ENCODE measurements at places on chromosomes 2 and 18.
A peak's percentile ranks its signal among the peaks of the same experiment; 100 is the strongest.

DNA sequence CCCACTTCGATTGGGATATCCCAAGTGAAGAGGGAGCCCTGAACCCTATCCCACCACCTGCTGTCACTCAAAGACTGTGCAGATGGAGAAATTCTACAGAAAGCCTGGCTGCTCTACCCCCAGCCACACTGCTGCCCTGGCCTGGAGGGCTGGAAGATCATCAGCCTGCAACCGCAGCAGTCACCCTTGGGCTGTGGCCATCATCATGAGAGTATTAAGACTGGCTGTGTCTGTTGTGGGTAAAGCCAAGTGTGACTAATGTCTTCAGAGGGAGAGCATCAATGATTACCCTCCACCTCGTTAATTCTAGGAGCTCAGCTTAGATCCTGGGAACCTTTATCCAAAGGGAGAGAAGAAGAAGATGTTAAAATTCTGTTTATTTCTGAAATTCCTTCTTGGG lies 221.5 kb downstream of the TFCP2L1 start:
- no peak for DNase-seq

DNA sequence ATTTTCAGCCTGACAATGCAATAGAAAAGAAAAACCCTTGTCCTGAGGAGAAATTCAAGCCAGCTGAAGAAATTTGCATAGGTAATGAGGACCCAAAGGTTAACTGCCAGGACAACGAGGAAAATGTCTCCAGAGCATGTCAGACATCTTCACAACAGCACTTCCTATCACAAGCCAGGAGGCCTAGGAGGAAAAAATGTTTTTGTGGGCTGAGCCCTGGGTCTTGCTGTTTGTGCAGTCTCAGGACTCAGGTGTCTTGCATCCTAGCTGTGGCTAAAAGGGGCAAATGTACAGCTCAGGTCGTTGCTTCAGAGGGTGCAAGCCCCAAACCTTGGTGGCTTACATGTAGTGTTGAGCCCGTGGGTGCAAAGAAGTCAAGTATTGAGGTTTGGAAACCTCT lies 905.1 kb upstream of the FSHR start:
- no peak for DNase-seq

DNA sequence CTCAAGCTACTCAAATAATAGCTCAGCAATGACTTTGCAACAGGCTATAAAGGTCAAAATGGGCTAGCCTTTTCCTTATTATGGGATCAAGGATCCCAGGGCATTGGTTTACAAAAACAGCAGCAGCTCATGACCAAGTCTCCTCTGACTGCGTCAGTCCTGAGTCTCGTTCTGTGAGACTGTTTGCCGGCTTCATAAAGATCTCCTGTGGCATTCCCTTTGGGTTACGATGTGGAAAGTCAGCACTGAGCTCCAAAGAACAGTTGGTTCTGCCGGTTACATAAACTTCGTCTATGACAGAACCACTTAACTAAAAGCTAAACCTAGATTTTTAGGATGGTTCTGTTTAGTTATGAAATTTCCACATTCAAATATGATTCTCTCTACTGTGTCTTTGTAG lies 674.9 kb downstream of the ZEB2 start:
- DNase-seq: no peak

- DNase-seq: no peak
Measured at GRCh38 chr2:15796167-15796942, 144.0 kb upstream of the MYCN start.

DNA sequence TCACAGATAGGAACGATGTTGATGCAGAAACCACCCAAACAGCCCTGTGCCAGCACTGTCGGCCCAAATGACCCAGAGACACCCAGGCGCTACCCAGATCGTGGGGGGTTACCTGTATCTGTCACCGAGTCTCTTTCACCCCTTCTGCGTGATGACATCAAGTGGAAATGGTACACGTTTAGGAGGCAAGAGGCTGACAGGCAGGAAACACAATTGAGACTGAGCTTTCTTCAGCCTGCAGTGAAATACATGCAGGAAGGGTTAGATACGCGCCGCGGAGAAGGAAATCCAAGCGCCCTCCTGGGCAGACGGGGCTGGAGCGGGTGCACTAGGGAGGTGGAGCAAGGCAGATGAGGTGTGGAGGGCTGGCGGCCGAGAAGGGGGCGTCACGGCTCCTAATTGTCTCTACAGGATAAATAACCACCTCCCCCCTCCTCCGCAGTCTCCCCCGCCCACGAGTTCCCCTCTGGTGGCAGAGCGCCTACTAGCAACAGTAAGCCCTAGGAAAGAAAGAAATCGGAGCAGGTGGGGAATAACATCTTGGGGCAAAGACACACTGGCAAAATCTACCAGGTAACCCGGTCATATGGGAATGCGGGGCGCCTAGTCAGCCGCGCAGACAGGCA lies at the start of gene RNF152:
Gene RNF152 (minus strand): TSS at position 325 of the 626 bp plus-strand sequence. CDS start 76,544 bp downstream, outside the sequence.
- DNase-seq: peak; percentile 24

- DNase-seq: no peak
Measured at GRCh38 chr18:63617049-63617914, 26.8 kb downstream of the SERPINB4 start.

- DNase-seq: no peak
Measured at GRCh38 chr2:135056790-135057189, 4.7 kb downstream of the RAB3GAP1 start.

DNA sequence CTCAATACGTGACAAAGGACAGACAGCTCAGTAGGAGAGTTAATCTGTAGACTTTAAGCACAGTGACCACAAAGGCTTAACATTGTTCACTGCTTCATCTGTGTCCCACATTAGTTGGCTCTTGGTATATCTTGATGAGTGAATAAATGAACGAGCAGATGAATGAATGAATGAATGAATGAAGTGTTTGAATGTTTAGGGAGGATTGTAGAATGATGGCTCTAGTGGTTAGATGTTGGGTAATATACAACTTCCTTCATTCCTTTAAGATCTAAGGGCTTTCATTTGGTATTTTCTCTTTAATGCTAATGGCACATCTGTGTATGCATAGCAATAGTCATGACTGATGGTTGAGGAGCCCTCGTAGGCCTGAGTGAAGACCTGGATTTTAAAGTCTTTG lies 40.5 kb downstream of the ZNF407 start:
- no peak for DNase-seq

- peak; percentile 23 for DNase-seq
Measured at GRCh38 chr18:26487437-26487836, 60.9 kb downstream of the KCTD1 start.

GRCh38 chr2:102449370-102449974 lies 23.6 kb upstream of the SLC9A4 start:
- DNase-seq: peak; percentile 81

GRCh38 chr2:34892766-34893165 lies 1293.7 kb upstream of the FAM98A start:
- DNase-seq: no peak

GRCh38 chr2:127469051-127469450 lies 50.8 kb downstream of the PROC start:
- DNase-seq: no peak

DNA sequence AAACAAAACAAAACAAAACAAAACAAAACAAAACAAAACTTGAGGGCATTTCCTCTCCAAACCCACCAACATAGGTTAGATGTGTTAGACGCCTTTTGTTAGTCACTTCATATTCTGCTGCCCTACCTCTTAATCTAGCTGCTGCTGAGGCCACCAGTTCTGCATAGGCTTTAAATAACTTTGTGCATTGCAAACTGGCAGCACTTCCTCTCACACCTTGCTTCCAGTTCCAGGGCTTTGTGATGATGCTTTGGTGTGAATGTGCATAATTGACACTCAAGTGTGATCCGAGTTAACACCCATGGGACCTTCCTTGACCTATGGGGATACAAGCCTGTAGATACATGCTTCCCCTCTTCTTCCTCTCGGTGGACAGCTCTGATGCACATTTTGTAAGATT lies 2.3 kb upstream of the SERPINB11 start:
- DNase-seq: no peak

GRCh38 chr18:46331316-46331715 lies 227.1 kb downstream of the HAUS1 start:
- no peak for DNase-seq

DNA sequence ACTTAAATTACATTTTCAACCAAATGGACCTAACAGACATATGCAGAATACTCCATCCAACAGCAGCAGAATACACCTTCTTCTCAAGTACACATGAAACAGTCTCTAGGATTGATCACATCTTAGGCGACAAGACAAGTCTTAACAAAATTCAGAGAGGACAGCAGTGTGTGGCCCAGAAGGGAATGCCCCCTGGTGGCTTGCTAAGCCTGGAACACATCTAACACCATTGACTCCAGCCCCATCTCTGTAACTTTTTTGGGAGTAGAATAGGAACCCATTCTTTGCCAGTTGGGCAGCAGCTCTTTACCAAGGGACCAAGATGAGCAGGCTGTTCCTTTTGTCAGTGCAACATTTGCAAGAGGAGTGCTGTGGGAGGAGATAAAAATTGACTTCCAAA lies 249.9 kb downstream of the PLCL1 start:
- peak; percentile 60 for DNase-seq

GRCh38 chr2:94622113-94622618 lies 249.1 kb upstream of the TEKT4 start:
- no peak for DNase-seq

- no peak for DNase-seq
Measured at GRCh38 chr2:42848726-42849290, 56.4 kb upstream of the HAAO start.

DNA sequence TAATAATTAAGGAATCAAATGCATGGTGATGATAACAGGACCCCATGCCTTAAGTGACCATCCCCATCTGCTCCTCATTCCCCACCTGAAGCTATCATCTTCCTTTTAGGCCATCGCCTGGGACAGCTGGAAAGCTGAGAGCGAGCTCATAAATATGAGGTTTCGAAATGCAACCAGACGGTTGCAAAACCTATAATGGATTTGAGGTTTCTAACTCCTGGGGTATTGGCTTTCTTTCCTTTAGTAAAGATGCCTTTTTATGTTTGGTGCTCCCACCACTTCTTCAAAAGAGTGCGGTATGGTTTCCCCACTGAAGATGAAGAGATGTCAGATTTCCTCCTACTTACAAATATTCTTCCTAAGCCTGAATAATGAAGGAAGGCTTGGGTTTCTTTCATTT lies 1589.5 kb upstream of the PIK3C3 start:
- no peak for DNase-seq

GRCh38 chr2:187988348-187988747 lies 303.3 kb upstream of the GULP1 start:
- no peak for DNase-seq

DNA sequence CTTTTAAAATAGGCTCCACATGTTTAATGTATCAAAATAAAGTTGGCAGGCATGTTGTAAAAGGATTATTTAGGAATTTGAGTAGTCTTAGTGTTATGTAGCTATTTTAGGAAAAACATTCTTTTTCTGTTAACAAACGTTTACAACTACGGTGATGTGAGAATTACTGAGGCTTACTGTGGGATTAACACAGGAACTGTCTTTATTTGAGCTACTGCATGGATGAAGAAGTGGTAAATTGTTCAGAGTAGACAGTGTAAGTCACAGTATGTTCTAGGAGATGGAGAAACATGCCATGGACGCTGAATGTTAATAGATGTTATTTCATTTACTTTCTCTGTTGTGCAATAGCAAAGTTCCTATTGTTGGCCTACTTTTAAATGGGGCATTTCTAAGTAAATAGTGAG lies 1.6 kb downstream of the PPM1B start:
- no peak for DNase-seq

DNA sequence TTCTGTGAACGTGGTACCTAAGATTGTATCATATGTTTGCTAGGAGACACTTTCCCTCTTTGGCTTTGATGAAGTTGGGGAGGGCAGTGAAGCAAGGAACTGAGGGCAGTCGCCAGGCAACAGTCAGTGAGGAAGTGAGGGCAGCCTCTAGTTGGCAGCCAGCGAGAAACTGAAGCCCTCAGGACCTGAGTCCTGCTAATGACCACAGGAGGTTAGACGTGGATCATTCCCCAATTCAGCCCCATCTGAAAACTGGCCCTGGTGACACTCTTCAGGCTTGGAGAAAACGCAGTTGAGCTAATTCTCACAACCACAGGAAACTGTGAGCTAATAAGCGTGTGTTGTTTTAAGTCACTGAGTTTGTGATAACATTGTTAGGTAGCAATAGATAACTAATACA lies 84.5 kb upstream of the REG3G start:
- no peak for DNase-seq

DNA sequence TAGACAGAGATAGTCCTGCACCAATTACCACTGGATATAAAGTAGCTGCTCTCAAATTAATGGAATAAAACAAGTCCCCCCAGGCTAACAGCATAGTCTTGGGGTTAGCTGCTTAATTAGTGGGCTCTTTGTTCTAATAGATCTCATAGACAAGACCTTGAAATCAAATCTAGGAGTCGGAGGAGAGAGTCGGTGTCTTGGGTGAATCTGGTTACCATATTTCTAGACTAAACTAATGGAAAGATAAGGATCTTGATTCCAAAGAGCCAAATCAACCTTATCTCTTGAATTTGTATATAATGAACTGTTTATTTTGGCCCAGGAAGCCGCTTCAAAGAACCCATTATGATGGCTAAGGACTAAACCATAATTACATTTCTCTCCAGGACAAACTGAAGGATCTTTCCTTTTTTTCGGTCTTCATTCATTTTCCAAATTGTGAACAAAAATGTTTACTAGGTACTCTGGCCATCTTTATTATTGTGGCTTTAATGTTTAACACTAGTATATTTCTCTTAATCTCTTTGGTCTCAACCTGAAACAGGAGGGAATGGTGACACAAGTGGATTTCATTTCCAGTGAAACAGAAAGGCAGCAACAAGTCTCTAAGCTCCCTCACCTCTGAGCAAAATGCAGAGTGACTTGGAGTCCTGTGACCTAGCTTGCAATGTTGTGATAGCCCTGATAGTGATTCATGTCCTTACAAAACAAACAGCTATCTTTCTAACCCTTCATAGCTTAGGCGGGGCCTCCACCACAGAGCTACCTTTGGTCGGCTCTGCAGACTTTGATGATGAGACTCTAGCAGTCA lies 137.9 kb upstream of the PARD3B start:
- DNase-seq: no peak

GRCh38 chr2:228417526-228417925 lies 236.0 kb upstream of the SPHKAP start:
- no peak for DNase-seq
